ENCODE measurements at places on chromosomes 3 and 15.
A peak's percentile ranks its signal among the peaks of the same experiment; 100 is the strongest.

DNA sequence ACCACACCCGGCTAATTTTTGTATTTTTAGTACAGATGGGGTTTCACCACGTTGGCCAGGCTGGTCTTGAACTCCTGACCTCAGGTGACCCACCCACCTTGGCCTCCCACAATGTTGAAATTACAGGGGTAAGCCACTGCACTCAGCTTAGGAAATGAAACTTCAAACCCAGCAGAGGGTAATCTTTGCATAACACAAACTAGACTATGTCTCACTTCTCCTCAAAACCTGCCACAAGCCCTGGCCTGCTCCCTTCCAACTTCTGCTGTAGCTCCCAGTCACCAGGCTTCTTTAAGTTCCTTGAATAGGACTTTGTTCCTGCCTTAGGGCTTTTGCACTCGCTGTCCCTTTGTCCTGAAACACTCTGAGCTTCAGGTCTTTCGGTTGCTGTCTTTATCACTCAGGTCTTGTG lies 39.2 kb upstream of the SEMA4B start:
- no peak for DNase-seq

DNA sequence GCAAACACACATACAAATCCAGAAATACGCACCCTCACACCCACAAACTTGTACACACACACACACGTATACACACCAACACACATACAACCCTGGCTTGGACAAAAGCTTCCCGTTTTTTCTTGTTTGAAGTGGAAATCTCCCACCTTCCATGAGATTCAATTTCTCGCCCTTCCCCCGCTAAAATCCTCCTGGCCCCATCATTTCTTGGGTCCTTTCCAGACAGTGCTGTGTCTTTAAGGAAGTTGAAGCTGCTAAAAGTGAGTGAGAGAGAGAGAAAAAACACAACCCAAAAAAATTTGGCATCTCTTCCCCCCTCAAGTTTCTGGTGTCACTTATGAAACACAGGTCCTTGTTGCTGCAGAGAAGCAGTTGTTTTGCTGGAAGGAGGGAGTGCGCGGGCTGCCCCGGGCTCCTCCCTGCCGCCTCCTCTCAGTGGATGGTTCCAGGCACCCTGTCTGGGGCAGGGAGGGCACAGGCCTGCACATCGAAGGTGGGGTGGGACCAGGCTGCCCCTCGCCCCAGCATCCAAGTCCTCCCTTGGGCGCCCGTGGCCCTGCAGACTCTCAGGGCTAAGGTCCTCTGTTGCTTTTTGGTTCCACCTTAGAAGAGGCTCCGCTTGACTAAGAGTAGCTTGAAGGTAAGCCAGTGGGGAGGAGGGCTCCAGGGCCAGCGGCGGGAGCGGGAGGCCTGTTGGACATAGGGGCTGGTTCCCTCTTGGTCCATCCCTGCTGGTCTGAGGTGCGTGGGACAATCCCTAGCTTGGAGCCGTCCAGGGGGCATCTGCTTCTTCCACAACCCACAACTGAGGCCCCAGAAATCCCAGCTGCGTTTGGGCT lies at the start of gene ISLR:
Gene ISLR, plus strand, starts transcription at position 331 of the 839 bp plus-strand sequence. CDS start 1,149 bp downstream, outside the sequence.
- no peak for DNase-seq

- no peak for DNase-seq
These were observed 957.1 kb downstream of the FHIT start for GRCh38 chr3:60294181-60294580.

- DNase-seq = no peak
These were observed 162.9 kb downstream of the TIGIT start for GRCh38 chr3:114456742-114457141.

DNA sequence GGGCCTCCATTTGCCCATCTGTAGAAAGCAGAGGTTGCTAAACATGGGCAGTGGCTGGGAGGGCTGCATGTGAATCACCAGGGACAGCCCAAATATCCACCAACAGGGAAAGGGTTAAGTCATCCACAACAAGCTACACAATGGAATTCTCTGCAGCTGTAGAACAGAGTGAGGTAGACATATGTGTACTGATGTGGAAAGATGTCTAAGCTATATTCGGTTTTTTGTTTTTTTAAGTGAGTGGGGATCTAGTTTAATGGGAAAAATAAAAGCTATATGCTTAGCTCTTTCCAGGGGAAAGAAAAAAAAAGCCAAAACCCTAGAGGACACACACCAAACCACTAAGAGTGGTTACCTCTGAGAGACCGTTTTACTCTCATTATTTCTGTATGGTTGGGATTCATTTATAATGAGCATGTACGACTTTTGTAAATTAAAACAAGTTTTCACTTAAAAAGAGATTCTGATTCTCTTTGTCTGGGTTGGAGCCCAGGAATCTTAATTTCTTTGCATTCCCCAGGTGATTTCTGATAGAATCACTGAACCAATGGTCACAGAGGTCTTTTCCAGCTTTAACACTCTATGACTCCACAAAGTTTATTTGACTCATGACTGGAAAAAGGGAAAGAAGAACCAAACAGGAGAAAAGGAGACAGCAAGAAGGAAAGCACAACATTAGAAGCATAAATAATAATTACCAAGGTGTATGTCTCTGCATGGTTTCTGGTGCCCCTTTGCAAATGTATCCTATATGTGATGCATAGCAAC lies 19.1 kb downstream of the CRABP1 start:
- no peak for DNase-seq

DNA sequence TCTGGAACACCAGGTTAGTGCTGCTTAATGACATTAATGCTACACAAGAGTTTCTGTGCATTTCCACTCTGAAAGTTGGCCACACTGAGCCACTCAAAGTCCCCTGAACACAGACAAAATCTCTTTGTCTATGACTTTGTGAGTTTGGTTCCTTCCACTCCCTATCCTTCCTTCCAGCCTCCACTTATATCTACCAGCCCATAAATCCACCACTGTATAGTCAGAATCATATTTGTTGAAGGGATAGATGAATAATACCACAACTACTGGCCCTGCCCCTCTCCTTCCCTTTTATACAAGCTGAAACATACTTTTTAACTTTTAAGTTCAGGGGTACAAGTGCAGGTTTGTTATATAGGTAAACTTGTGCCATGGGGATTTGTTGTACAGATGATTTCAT lies 127.5 kb downstream of the ABHD5 start:
- no peak for DNase-seq

GRCh38 chr3:59243476-59243875 lies 193.7 kb upstream of the CFAP20DC start:
- no peak for DNase-seq

DNA sequence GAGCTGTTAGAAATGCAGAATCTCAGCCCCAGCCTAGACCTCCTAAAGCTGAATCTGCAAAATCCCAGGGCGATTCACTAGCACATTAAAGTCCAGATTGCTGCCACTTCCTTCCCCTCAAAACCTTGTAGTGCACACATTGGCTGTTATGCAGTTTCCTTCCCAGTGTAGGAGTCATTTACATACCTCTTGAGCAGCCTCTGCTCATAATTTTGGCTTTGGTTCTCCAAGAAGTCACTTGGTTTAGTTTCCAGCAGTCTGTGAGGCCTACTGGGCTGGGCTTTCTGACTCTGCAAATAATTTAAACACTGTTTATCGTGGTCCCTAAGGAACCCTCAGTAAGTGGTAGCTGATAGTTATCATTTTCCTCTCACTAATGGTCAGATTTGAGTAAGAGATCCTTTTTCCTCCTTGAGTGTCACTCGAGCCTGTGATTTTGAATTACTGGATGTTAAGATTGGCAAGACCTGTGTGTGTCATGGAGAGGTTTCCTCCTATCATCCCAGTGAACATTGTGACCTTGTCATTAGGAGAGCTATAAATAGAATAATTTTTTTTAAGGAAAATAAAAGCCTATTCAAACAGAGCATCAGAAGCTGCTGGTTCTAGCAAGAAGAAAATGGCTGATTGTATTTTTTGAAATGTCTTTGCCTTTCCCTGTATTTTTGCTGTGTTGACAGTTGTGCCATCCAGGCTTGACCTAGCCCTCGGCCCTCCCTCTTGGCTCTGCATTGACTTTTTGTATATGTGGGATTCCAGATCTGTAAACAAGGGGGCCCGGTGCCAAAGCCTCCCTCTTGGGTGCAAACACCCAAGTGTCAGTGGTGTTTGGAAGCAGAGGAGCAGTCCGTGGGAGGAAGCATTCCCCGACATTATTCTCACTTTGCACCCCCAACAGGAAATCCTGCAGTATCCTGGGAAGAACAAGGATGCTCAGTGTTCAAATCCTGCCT lies 134.8 kb upstream of the ANKRD28 start:
- no peak for DNase-seq

DNA sequence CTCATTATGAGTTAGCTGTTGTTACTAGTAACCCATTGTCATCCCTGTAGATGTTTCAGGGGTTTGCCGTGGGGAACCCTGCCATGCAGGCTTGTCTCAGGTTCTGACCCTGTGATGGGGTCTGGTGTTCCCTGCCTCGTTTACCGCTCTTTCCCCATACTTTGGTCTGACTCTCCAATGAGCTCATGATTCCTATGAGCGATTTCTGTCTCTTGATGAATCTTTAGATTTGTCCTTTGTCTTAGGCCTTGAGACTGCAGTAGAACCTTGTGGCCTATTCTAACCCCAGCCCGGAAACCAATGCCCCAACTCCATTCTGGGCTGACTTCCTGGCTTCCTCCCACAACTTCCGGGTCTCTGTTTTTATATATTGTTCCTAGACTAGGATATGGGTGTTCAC lies 11.3 kb upstream of the IQGAP1 start:
- DNase-seq = no peak

DNA sequence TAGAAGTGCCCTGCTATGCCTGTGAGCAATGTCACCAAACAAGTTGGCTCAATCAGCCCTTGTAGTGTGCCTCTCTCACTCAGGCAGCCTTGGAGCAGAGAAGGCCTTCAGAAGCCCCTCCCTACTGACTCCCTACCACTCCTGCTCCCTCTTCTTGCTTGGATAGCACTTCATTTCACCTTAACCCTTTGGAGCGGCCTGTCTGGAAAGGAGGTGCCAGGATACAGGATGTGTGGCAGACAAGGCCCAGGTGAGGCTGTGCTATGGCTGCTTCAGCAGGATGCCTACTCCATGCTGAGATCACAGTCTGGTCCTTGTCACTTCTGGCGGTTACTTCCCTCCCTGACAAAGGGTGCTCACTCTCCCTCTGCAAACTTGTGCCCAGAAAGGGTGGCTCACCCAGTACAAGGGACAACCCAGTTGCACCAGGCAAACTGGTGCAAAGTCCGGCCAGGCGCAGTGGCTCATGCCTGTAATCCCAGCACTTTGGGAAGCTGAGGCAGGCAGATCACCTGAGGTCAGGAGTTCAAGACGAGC lies 1.1 kb downstream of the MON1A start:
- no peak for DNase-seq

- DNase-seq = no peak
These were observed 344.7 kb downstream of the CHL1 start for GRCh38 chr3:541062-541801.

DNA sequence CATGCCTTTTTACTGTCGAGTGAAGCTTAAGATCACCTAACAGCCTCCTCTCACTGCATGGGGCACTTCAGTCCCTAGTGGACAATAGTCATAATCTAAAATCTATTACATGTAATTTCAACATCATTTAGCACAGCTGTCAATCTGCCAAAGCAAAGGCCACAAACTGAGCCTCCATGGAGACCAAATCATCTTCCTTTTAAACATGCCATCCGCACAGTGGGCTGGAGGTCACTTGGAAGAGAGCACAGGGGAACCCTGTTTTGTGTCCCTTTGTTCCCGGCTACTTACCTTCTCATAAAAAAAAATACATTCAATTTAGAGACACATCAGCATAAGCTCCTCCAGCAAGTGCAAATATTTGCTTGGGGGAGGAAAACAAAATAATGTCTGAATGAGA lies 167.3 kb downstream of the SQOR start:
- DNase-seq = no peak

GRCh38 chr3:64856106-64856505 lies 168.3 kb upstream of the ADAMTS9 start:
- no peak for DNase-seq

DNA sequence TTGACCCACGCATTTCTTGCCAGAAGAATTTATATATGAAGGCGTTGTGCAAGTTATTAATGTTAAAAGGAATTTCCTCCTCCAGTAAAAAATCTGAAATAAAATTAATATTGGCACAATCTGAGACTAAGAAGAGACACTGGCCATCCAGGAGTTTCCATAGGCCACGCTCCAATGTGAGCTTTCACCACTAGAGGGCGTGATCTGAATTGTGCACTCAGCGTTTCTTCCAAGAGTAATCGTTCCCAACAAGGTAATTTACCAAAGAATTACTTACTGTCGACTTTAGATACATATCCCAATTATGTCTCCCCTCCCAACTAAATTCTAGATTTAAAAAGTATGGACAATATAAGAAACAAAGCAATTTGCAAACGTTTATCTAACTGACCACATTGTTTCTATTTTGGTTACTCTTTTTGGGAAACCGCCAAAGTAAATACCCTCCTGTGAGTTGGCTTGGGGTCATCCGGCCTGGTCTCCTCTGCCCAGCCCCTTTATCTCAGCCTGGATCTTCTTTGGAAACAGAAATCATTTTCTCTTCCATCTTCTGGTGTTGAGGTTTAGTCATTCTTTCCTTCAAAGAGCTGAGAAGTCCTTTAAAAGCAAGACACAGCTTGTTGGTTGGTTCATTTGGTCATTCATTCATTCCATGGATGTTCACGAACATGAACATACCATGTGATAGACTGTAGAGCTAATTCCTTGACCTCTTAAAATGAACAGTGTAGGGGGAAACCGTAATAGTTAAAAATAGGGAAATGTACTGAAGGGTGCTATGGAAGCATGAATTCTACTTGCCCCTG lies 26.2 kb downstream of the POLR2M start:
- DNase-seq = peak; percentile 52

DNA sequence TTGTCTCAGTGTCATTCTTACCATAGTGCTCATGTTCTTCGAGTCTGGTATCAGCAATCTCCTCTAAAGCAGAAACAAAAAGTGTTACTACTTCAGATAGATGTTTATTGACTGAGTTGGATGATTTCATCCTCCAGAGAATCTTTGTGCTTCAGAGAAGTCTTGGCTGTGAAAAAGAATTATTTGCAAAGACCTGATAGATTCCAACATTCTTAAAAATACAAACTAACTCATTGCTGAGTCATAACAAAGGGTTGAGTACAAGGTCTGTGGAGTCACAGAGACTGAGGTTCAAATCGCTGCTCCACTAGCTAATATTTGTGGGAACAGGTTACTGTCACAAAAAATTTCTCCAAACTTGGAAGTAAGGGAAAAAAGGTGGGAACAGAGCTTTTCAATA lies 9.0 kb upstream of the STRIT1 start:
- DNase-seq = no peak

DNA sequence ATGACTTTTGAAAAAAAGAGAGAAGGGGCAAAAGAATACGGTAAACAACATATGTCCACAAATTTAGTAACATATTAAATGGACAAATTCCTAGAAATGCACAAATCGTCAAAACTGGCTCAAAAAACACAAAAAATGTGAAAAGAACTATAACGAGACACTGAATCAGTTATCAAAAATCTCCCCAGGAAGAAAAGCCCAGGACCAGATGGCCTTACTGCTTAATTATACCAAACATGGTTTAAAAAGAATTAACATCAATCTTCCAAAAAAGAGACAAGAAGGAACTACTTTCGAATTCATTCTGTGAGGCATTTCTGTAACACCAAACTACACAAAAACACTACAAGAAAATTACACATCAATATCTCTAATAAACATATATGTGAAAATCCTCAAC lies 117.4 kb downstream of the STAG1 start:
- no peak for DNase-seq

- no peak for DNase-seq
These were observed 908 bp upstream of the RARB start for GRCh38 chr3:25427155-25427554.
